ENCODE measurements at places on chromosomes 6 and 20.

- no peak for DNase-seq
Observed at GRCh38 chr6:99905209-99906106, 88.6 kb downstream of the MCHR2 start.

DNA sequence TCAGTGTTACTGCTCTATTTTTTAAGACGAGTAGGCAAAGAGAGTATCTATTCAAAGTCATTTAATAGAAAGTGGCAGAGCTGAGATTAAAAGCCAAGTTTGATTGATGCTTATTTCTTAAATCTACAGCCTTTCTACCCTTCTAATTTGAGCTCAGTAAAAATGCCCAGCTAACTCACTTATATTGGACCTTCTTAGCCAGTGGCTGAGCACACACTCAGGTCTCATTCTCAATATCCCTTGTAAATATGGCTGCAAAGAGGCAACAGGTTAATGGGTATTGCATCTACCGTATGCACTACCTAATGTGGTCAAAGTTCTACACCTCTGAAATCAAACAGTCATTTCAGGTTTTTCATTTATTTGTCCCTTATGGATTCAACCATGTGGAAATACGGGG lies 6.7 kb downstream of the PKIB start:
- no peak for DNase-seq

DNA sequence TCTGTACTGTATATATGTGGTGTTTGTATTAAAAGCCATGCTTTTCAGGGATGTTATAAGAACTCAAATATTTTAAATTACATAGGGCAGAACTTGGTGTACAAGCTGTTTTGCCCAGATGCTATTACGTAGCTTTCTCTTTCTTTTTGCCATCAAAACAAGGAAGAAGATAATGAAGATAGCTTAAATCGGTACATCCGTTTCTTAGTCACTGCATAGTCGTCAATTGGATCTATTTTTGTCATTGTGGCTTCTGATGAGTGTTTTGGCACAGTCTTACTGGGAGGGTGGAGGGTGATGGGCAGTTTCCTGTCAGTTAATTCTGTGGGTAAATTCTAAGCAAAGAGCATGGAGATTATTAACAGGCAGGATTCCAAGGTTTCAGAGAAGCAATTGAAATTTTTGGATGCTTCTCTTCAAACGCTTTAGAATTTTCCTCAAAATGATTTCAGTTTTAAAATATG lies 649.1 kb upstream of the GJE1 start:
- DNase-seq: peak; percentile 19

DNA sequence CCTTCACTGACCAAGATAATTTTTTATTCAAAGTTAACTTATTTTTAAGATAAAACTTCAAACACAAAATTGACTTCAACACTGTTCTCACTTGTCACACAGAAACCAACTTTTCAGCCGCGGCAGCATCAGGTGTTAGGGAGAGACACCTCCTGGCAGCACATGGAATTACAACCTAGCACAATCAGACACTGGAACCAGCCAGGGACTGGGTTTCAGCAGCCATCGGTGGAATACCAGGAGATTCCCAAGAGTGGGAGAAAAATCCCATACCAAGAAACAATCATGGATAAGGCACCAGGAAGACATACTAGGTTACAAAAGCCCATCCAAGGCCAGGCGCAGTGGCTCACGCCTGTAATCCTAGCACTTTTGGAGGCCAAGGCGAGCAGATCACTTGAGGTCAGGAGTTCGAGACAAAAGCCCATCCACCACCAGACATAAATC lies 70.0 kb downstream of the SNX5 start:
- DNase-seq: peak; percentile 28

DNA sequence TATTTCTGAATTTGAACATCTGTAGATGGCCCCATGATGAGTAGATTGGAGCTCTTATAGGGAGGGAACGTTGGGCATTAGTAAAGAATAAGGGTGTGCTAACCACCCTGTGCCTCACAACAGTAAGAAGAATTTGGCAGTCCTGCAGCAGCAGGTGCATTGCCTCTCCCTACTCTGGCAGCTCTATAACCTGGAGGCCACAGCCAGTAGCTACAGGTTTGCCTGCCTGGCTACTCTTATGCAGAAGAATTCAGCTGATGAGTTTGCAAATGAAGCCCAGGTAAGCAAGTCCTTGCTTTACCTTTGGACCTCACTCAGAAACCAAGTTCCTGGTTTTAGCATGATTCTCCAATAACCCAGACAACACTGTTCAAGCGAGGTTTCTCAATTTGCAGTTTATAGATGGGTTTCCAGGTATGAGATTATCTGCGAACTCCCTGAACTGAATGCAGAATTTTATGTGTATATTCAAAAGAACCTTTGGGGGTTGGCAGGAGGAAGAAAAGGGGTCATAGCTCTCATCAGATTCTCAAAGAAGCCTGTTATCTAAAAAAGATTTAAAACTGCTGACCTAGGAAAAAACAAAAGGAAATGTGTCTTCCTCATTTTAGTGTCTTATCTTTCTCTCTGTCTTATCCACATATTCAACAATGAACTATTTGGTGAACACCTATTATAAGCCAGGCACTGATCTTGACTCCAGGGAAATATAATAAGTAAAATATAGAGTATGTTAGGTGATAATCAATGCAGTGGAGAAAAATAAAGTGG lies 18.9 kb downstream of the TREML1 start:
- DNase-seq: no peak

DNA sequence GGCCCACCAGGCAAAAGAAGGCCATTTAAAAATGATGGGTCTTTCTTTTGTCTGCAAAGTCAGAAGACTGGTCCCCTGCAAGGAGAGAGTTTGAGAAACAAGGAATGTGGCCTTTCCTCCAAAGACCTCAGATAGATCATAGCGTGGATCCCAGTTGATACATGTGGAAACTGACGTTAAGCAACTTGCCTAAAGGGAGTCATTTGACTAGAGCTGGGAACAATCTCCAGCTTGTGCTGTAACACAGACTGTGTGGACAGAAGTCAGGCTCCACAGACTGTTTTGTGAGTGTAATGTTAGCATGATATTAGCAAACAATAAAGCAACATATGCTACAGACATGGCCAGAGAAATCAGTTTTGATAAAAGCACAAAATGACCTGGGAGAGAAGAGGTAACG lies 140.4 kb upstream of the CITED2 start:
- DNase-seq: no peak

GRCh38 chr6:139230391-139230840 lies 61.4 kb downstream of the TXLNB start:
- DNase-seq: no peak

DNA sequence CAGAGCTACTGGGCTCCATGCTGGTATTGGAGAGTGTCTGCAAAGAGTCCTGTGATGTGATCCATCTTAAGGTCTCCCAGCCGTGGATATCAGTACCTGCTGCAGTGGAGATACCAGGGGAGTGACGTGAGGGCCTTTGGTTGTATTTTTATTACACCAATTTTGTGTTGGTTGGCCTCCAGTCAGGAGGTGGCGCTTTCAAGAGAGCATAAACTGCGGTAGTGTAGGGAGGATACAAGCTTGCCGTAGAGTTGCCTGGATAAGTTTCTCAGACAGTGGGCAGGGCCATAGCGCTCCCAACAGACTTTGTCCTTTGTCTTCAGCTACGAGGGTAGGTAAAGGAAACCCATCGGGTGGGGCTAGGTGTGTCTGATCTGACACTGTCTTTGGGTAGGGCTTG lies 113.0 kb upstream of the CEP162 start:
- no peak for DNase-seq

GRCh38 chr6:135183532-135184440 lies 2.7 kb downstream of the MYB start:
- peak; percentile 62 for DNase-seq

DNA sequence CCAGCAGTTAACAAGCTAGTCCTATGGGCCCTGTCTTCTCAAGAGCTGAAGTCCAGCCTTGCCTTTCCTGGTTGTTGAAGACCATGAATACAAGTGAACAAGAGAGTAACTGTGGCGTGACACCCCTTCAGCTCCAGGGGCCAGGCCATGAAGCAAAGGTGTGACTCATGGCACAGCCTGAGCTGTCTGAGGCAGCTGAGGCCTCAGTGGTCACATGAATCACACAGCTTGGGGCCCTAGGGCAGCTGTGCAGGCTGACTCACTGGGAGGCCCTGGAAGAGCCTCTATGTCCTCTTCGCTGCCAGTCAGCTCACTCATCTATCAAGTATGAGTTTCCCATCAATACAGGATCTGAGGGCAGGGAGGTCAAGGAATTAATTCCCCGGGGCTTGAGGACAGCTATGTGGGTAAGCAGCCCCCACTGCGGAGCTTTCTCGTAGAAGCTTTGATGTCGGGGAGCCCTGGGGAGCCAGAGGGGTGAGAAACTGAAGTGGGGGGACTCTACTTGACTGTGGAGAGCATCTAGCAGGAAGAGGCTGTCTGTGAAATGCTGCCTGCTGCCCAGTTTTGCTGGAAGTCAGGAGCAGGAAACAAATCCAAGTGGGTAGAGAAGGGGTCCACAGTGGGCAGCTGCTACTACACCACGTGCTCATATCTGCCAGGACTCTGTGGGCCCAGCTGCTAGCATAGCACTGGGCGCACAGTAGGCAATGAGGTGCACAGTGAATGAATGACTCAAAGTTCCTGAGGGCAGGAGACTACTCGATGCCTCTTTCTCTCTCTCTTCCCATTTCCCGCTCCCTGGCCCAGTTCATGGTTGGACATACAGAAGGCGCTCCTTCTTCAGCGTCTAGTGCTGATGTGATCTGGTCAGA lies 13.7 kb upstream of the FAM83C start:
- DNase-seq: peak; percentile 62

- DNase-seq: no peak
Observed at GRCh38 chr20:8519887-8520286, 387.8 kb downstream of the PLCB1 start.

DNA sequence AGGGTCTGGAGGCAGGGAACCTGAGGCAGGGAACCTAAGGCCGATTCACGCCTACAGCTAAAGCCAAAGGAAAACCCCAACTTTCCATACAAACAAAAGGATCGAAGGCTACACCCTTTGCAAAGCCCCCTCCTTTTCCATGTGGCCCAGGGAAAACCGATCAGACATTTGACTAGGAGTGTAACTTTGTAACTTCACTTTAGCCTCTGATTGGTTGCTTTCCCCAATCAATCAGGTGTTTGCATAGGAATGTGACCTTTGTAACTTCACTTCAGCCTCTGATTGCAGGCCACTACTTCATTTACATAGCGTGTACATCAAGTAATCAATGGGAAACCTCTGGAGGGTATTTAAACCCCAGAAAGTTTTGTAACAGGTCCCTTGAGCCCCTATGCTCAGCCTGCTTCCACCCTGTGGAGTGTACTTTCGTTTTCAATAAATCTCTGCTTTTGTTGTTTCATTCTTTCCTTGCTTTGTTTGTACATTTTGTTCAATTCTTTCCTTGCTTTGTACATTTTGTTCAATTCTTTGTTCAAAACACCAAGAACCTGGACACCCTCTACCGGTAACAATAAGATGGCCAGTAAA lies 43.3 kb downstream of the CHD6 start:
- no peak for DNase-seq

DNA sequence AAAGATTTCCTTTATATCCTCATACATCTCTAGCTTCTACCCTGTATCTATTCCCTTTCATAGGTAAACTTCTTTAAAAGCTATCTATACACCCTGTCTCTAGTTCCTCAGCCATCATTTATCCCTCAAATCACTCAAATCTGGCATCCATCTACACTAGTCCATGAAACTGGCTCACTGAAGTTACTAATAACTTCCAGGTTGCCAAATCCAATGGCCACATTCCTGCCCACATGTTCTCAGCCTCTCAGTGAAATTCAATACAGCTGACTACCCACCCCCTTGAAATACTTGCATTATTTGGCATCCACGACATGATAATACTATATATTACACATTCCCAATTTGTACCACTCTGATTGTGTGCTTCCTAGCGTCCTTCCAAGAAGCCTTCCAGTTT lies 8.7 kb downstream of the REPS1 start:
- no peak for DNase-seq
